ENCODE measurements at places on chromosomes 11 and 22. TPM values are rescaled to one million over a fixed set of nuclear protein-coding genes. Genes with fewer than 3 reads are reported as not detected.
A peak's percentile ranks its signal among the peaks of the same experiment; 100 is the strongest.

RAB3IL1 gene
- 6.7 TPM for total RNA-seq

TSPAN18 gene
- 48.1 TPM for total RNA-seq

NPTXR gene
- 15.1 TPM for total RNA-seq

IL18 gene
- total RNA-seq: 0.86 TPM

DNA sequence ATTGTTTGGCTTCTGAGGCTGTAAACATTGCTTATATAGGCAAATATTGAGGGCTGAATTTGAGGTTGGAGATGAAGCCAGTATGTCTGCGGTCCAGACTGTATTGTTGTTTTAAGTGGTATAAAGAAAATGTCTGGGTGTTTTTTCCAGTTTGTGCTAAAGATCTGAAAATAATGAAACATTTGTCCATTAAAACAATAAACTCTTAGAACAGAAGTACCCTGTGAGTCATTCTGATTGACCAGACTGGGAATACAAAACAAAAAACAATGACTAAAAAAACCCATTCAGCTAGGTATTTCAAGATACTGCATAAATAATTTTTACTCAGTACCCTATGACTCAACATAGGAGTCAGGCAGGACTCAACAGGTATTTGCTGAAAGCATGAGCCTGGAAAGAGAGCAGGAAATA lies 20.4 kb downstream of the ALKBH8 start:
- H3K4me1 ChIP-seq: no peaks in the 10 kb centered on the region
- H3K36me3 ChIP-seq: no peaks in the 10 kb centered on the region
- no peak overlapping the region for H3K27ac ChIP-seq
- no peaks in the 10 kb centered on the region for H3K27me3 ChIP-seq
- no peak overlapping the region for H3K4me3 ChIP-seq

DNA sequence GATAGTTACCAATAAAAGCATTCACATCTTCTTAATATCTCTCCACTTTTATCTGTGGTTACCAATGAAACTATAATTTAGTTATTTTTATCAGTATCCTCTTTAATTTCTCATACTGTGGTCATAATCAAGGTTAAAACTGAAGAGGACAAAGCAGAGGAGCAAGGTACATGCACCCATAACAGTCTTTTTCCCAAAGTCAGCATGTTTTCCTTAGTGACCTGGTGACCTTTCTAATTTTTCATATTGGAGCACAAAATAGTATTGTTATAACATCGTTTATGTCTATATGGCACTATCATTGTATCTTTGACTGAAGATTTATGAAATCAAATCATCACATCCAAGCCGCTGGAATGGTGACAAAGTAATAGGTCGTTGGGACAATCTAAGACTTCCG lies 51.5 kb upstream of the CHORDC1 start:
- no peaks in the 10 kb centered on the region for H3K4me1 ChIP-seq
- no peaks in the 10 kb centered on the region for H3K36me3 ChIP-seq
- H3K4me3 ChIP-seq: no peak overlapping the region
- H3K27me3 ChIP-seq: no peaks in the 10 kb centered on the region
- no peak overlapping the region for H3K27ac ChIP-seq

DNA sequence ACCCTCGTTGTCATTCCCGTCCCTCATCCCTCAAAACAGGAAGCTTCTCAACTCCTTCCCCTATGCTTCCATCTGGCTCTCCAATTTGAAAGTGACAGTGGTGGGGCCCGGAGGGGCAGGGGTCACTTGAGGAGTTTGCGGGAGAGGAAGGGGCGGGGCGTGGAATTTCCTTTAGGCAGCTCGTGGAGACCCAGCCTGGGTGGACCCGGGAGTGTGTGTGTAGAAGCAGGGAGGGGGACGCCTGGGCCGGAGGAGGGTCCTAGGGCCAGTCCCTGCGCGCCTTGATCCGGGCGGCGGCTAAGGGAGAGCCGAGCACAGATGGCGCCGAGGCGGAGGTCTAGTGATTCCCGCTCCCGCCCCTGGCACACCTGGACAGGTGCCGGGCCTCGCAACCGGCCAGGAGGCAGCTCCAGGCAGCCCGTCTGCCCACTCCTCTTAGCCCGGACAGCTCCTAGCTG lies 7.8 kb upstream of the PAX6 start:
- no peak overlapping the region for H3K27ac ChIP-seq
- H3K4me3 ChIP-seq: no peak overlapping the region
- H3K27me3 ChIP-seq: peaks cover 100% of the 10 kb centered on the region
- DNase-seq: no peak
- H3K36me3 ChIP-seq: no peaks in the 10 kb centered on the region
- no peaks in the 10 kb centered on the region for H3K4me1 ChIP-seq

- no peaks in the 10 kb centered on the region for H3K36me3 ChIP-seq
- H3K4me1 ChIP-seq: no peaks in the 10 kb centered on the region
- no peak for DNase-seq
- no peak overlapping the region for H3K27ac ChIP-seq
- H3K27me3 ChIP-seq: peaks cover 64% of the 10 kb centered on the region
Measured at GRCh38 chr22:25282671-25283561, 63.5 kb downstream of the CRYBB2 start.

DNA sequence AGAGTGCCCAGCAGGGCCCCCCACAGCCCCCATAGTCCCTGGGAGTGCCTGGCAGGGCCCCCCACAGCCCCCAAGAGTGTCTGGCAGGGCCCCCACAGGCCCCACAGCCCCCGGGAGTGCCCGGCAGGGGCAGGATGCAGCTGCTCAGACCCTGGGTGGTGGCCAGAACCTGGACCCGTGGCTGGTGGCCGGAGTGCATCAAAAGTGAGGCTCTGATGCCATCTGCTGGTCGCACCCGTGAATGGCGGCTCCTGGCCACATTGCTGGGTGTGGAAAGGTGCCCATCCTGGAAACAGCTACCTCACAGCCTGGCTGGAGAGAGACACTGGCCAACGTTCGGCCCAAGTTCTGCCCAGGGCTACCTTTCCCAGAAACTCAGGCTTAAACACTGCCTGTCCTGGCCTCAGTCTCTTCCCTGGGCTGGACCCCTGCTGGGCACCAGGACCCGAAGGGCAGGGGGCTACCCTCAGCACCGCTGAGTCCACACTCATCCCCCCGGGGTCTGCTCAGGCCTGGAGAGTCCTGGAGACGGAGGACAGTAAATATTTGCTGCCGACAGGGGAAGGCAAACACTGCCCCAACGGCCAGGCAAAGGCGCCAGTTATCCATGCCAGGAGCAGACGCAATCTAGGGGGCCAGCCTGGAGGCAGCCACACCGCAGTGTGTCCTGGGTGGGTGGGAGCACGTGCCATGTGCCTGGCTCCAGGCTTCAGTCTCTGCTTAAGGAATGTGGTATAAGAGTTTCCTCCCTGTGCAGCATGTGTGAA lies 4.4 kb downstream of the INS start:
- peak; percentile 68 for DNase-seq
- peaks cover 9% of the 10 kb centered on the region for H3K4me1 ChIP-seq
- no peaks in the 10 kb centered on the region for H3K36me3 ChIP-seq
- no peak overlapping the region for H3K4me3 ChIP-seq
- H3K27ac ChIP-seq: no peak overlapping the region

DNA sequence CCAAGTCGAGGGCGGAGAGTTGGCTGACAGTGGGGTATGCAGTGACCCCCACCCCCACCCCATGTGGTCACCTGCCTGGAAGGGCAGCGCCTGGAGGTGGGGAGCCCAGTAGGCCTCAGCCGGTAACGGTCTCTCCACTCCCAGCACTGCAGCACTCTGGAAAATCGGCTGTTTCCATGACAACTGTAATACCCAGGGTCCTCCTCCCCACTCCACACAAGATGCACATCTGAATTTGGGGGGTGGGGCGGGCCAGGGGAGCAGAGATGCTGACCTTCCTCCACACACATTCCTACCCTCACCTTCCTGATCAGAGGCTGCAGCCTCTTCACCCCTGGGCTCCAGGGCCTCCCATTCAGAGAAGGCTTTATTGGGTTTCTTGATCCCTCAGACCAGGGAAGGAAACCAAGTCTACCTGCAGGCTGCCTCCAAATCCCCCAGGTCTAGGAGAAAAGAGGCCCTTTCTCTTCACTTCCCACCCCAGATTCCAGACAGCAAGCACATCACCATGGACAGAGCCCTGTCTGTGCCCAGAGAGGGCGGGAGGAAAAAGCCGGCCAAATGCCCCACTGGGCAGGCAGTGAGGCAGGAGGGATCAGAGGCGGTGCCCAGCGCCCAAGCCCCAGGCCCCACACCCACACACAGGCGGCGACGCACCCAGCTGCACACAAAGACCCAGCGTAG lies 46.5 kb downstream of the SLC22A12 start:
- peaks cover 54% of the 10 kb centered on the region for H3K27me3 ChIP-seq
- H3K36me3 ChIP-seq: no peaks in the 10 kb centered on the region
- no peak overlapping the region for H3K27ac ChIP-seq
- peak; percentile 26 for DNase-seq

- no peak overlapping the region for H3K4me3 ChIP-seq
- H3K27ac ChIP-seq: no peak overlapping the region
- H3K27me3 ChIP-seq: no peaks in the 10 kb centered on the region
- no peak for DNase-seq
- H3K36me3 ChIP-seq: no peaks in the 10 kb centered on the region
Measured at GRCh38 chr22:20210473-20211059, 57.6 kb downstream of the RTN4R start.

- H3K4me3 ChIP-seq: no peak overlapping the region
- peaks cover 42% of the 10 kb centered on the region for H3K4me1 ChIP-seq
- H3K36me3 ChIP-seq: no peaks in the 10 kb centered on the region
Measured at GRCh38 chr11:10899121-10899830, 41.4 kb upstream of the ZBED5 start.

DNA sequence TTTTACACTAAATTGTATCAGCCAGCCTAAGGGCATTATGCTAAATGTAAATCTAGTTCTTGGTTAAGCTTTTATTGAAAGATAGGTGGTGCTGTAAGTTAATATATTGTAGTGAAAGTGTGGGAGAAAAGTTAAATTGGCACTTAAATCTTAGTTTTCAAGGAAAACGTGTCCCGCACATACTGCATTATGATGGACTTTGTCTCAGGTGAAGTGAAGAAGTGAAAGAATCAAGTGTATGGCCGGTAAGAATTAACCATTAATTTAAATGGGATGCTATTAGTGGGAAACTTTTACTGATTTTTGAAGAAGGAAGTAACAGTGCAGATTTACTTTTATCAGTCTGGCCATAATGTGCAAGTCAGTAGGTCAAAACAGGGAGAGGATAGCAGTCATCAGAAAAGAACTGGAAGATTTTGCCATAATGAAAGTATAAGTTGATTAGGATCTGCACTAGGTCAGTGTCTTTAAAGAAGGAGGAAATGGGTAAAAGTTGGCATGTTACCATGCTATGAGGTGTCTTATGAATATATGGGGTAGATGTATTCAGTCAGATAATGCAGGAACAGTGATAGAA lies 81.6 kb downstream of the PDHX start:
- H3K27me3 ChIP-seq: no peaks in the 10 kb centered on the region
- peak; percentile 58 for DNase-seq
- H3K4me3 ChIP-seq: no peak overlapping the region

DNA sequence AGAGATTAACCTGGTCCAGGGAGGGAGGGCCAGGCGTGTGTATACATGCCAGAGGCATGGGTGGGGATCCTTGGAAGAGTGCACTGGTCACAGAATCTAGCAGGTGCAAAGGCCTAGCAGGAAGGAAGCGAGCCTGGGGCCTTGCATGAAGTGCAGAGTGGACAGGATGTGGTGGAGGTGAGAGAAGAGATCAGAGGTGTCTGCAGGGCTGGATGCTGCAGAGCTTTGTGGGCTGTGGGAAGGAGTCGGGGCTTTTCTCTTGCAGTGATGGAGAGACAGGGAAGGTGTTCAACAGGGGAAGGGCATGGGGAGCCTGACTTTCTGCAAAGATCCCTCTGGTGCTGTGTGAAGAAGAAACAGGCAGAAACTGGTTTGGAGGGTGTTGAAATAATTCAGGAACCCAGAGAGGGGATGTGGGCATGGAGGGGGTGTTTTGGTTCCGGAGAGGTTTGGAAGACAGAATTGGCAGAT lies 2.5 kb upstream of the TPST2 start:
- no peaks in the 10 kb centered on the region for H3K36me3 ChIP-seq
- H3K4me1 ChIP-seq: no peaks in the 10 kb centered on the region
- no peaks in the 10 kb centered on the region for H3K27me3 ChIP-seq
- H3K27ac ChIP-seq: no peak overlapping the region

GRCh38 chr11:67644042-67644441 lies 4.5 kb upstream of the TBX10 start:
- H3K4me1 ChIP-seq: no peaks in the 10 kb centered on the region
- DNase-seq: no peak
- no peaks in the 10 kb centered on the region for H3K27me3 ChIP-seq
- H3K4me3 ChIP-seq: no peak overlapping the region
- no peaks in the 10 kb centered on the region for H3K36me3 ChIP-seq

GRCh38 chr11:5674391-5674790 lies 10.5 kb downstream of the TRIM5 start:
- no peaks in the 10 kb centered on the region for H3K4me1 ChIP-seq
- no peak overlapping the region for H3K4me3 ChIP-seq
- DNase-seq: no peak
- peaks cover 11% of the 10 kb centered on the region for H3K36me3 ChIP-seq
- no peak overlapping the region for H3K27ac ChIP-seq

DNA sequence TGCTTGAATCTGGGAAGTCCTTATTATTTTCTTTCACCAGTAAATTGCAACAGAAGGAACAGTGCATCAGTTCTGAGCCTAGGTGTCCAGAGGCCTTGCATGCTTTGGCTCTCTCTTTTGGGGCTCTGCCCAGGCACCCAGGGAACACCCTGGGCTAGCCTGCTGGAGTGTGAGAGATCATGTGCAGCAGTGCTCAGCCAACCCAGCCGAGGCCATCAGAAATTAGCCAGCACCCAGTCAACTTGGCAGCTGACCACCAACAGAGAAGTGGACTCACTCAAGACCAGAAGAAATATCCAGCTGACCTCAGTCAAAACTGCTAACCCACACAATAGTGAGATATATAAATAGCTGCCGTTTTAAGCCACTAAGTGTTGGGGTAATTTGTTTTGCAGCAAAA lies 11.2 kb upstream of the P4HA3 start:
- H3K4me1 ChIP-seq: peaks cover 3% of the 10 kb centered on the region
- H3K36me3 ChIP-seq: no peaks in the 10 kb centered on the region
- DNase-seq: peak; percentile 60
- no peak overlapping the region for H3K4me3 ChIP-seq

DNA sequence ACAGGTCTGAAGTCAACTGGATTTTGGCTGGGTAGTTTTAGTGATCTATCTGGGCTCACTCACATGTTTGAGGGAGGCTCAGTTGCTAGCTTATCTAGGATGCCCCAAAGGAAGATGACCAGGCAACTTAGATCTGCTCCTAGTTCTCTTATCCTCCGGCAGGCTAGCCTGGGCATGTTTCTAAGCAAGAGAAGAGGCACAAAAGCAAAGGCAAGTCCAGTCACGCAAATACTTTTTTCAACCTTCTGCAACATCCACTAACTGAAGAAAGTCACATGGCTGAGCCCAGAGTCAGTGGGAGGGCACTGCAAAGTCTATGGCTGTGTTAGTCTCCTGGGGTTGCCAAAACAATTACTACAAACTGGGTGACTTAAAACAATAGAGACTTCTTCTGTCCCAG lies 32.9 kb upstream of the FSHB start:
- H3K27me3 ChIP-seq: no peaks in the 10 kb centered on the region
- H3K4me3 ChIP-seq: no peak overlapping the region
- H3K27ac ChIP-seq: no peak overlapping the region
- H3K36me3 ChIP-seq: no peaks in the 10 kb centered on the region
- H3K4me1 ChIP-seq: no peaks in the 10 kb centered on the region
- no peak for DNase-seq

- no peak overlapping the region for H3K4me3 ChIP-seq
- H3K4me1 ChIP-seq: peaks cover 3% of the 10 kb centered on the region
- H3K27me3 ChIP-seq: no peaks in the 10 kb centered on the region
- no peak overlapping the region for H3K27ac ChIP-seq
- no peaks in the 10 kb centered on the region for H3K36me3 ChIP-seq
Measured at GRCh38 chr11:80414181-80415165, 973.6 kb upstream of the TENM4 start.
